ENCODE measurements at places on chromosomes 11 and 22. TPM values are rescaled to one million over a fixed set of nuclear protein-coding genes. Genes with fewer than 3 reads are reported as not detected.

DNA sequence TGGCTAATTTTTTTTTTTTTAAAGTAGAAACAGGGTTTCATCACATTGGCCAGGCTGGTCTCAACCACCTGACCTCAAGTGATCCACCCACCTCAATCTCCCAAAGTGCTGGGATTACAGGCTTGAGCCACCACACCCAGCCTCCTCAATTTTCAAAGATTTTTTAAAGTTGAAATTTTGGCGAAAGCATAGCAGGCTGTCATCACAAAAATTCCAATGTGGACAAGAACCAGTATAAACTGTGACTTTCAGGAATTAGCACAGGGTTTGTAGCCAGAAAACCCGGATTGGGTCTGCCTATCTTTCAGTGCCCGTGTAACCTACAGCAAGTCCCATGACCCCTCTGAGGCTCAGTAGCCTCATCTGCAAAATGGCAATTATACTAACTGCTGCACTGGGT is 80.2 kb downstream of the SGSM3 start:
- no peak for DNase-seq

- no peak for DNase-seq
These were observed 24.8 kb downstream of the ACER3 start for GRCh38 chr11:76885390-76886097.

GRCh38 chr22:46546466-46547178 is 9.2 kb upstream of the CELSR1 start:
- no peak for DNase-seq

DNA sequence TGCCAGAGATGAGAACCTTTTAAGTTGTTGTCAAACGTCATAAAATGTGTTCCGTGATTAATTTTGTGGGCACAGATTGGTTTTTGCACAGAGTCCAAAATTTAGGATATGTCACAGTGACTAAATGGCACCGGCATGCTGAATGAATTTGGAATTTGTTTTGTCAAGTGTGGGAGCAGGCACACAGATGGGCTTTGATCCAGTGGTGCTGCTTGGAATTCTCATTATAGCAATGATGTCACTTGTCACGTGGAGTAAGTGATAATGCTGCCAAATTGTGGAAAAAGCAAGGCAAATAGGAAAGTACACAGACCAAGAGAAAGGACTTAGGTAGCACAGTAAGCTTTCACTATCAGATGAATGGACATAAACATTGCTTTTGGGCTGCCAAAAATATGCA is 8.0 kb upstream of the LIN7C start:
- DNase-seq = no peak

Gene RNH1
- 74.1 TPM for total RNA-seq

Gene CRKL
- 75.5 TPM for total RNA-seq

Measured in HepG2 (cell line).